Glomerular endothelial cell (primary cell): ENCODE measurements at places on chromosomes 16 and 17. TPM values are rescaled to one million over a fixed set of nuclear protein-coding genes. Genes with fewer than 3 reads are reported as not detected.

Gene SMPD3
- not detected in 2 replicates for total RNA-seq

Gene RAP1GAP2
- total RNA-seq, result 5.1 and 9.4 TPM in 2 replicates

Gene PRDM7
- total RNA-seq, result not detected in 2 replicates

Gene ITGAX
- total RNA-seq, result 0.23 and 0.63 TPM in 2 replicates

Gene FBXO39
- 0.29 and 0.58 TPM in 2 replicates for total RNA-seq

- DNase-seq, result no peak
These were observed 213.3 kb upstream of the HS3ST4 start for GRCh38 chr16:25478476-25478875.

DNA sequence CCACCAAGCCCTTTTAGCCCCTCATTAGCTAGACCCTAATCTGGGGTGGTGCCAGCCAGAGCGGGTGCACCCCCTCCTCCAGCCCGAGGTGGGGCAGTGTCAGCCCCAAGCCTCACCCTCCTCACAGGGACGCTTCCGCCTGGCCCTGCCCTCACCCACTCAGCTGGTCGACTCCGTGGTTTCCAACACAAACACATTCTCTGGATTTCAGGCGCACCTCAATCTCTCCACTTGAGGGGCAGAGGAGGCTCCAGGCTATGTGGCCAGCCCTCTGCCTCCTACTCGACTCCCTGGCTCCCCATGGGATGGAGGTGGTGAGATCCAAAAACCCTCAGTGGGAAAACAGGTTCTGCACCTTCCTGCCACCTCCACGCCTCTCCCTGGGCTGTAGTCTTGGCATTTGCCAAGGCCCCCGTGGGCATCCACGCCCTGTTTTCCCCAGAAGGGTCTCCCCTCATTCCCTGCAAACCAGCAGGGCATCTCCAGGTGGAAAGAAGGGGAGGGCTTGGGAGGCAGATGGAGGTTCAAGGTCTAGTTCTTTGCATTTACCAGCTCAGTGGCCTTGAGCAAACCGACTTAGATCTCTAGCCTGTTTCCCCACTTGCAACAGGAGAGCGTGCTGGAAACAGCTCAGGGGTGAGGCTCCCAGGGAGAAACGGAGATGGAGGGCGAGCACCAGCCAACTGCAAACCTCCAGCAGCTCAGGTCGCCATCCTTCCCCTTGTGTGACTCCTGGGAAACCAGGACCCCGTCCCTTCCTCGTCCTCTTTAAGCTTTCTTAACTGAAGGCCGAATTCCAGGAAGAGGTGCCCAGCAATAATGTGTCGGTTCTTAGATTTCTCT lies 1.7 kb downstream of the EMP2 start:
- DNase-seq, result no peak

DNA sequence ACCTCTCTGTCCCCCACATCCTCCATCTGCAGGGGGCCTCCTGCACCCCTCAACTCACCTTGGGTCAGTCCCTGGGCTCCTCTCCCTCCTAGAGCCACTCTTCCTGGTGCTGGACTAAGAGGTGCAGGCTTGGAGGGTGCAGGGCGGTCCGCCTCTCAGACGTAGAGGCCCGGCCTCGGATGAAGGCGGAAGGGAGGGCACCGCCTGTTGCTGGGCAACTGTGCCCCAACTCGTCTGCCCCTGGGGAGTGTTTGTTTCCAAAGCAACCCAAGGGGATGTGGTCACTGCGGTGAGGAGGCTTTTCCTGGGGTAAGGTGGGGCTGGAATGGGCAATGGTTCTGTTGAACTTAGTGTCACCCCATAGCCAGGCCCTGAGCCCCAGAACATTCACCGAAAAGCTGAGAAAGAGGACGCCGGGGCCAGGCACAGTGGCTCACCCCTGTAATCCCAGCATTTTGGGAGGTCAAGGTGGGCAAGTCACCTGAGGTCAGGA lies at the start of gene C16orf54:
Gene C16orf54 (minus strand): TSS at position 138 of the 493 bp plus-strand sequence. CDS start 1,039 bp downstream, outside the sequence.
- no peak for DNase-seq

- no peak for DNase-seq
These were observed 6.8 kb upstream of the ITGAD start for GRCh38 chr16:31386157-31386984.

- no peak for DNase-seq
These were observed 84.6 kb downstream of the PARN start for GRCh38 chr16:14545346-14545884.

DNA sequence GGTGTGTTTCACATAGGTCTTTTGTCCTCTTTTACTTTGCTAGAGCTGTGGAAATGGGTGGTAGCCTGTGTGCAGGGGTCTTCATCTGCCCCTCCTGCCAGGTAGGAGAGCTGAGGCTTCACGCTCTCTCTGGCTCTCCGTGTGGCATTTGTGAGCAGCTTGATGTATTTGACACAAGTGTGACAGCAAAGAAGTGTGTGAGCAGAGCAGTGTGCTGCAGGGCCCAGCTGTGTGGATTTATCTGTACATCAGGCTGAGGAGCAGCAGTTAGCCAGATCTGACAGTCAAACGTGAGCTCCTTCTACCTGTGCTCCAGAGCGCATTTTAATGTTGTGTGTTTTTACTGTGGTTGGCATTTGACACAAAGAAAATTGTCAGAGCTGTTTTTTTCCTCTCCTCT lies 101.8 kb downstream of the FTO start:
- DNase-seq, result no peak

DNA sequence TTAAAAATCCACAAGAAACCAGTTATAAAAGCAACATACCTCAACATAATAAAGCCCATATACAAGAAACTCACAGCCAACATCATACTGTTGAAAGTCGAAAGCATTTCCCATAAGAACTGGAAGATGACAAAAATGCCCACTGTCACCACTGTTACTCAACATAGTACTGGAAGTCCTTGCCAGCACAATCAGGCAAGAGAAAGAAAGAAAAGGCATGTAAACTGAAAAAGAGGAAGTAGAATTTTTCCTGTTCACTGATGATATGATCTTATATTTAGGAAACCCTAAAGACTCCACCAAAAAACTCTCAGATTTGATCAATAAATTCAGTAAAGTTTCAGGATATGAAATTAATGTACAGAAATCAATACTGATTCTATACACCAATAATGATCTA lies 45.1 kb downstream of the AHSP start:
- no peak for DNase-seq

DNA sequence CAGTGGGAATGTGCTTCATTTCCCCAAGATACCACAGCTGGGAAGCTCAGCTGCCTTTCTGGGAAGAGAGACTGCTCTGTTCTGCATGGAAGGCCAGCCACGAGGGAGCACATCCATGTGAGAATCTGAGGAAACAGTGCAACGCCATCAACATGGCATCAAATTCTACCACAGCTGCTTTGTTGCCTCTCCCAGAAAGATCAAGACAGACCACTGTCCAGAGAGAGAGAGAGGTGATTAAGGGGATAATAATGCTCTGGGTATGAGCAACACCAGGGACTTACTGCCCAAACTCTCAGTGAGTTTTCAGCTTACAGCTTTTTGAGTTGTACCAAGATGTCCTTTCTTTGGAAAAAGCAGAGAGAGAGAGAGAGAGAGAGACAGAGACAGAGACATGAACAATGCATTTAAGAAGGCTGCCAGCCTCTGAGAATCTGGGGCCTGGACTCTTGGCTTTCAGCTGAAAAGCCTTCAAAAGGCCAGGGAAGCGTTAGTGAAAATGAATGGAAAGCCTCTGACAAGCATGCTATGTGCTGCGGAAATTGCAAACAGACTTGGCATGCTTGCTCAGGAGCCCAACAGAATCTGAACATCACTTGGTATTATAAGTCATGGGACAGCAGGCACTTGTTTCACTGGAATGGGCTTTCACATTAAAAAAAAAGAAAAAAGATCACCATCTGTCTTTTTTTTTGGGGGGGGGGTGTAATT lies 223.1 kb downstream of the MAP2K6 start:
- DNase-seq, result no peak

DNA sequence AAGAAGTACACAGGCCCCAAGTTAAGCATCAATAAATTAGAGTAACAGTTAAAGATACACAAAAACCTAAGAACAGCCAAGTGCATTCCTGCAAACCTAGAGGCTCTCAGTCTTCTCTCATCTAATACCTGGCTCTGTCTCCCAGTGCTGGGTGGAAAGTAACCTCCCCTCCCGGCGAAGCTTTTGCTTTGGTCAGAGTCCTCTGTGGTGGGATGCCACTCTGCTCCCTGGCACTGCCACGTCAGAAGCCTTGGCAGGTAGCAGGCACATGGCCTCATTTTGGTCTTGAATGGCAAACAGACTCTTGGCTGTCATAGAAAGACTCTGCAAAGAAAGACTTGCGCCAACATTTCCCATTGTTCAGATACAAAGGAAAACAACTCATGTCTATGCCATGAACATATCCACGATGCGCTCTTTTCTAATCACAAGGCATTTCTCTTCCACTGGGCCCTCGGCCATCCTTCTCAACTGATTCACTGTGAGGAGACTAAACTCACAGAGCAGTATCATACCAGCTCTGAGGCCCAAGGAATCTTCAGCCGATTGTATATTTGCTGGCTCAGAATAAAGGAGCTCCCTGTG lies 21.2 kb downstream of the MTHFSD start:
- DNase-seq, result no peak

- no peak for DNase-seq
These were observed 9.0 kb upstream of the PHAF1 start for GRCh38 chr16:67100569-67101310.

GRCh38 chr16:89121691-89122321 lies 28.2 kb downstream of the ACSF3 start:
- no peak for DNase-seq

DNA sequence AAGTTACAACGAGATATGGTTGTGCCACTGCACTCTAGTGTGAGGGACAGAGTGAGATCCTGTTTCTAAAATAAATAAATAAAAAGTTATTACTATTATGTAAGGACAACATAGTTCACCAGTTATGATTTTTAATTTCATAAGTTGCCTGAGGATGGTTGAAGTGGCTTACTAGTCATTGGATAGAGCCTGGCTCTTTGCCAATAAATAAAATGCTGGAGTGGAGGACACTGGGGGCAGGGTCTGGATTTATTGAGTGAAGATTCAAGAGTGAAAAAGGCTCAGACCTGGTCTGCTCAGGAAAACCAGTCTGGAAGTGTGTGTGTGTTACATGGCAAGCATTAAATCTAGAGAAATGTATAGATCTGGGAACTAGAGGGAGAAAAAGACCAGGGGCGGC lies 2.1 kb downstream of the STARD3 start:
- DNase-seq, result no peak

DNA sequence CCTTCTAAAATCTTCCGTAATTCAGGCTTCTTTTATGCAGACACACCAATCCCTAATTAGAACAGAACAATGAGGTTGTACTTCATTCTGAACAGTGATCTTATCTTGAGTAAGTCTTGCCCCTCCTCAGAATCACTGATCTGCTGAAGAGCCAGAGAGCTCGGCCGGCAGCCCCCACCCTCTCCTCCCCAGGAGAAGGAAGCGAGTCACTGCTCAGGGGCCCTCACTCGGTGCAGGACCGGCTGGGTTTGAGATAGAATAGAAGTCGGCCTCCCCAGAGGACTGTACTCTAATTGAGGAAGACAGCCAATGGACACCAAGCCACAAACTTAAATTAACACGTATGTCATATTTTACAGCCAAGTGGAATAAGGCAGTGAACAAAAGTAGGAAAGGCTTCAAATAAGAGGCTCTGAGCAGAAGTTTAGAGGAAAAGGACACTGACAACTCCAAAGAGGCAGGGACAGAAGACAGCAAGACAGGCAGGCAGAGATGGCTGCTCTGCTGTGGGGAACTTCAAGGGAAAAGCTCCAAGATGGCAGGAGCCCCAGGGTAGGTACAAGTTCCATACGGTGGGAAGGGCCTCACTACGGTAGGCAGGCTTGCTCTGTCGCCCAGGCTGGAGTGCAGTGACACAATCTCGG lies 18.6 kb downstream of the CREBBP start:
- DNase-seq, result no peak

- no peak for DNase-seq
These were observed 13.1 kb downstream of the CPSF4L start for GRCh38 chr17:73248532-73248931.

- no peak for DNase-seq
These were observed 147.2 kb downstream of the UTP18 start for GRCh38 chr17:51407576-51407975.

GRCh38 chr16:49851468-49851787 lies 4.5 kb downstream of the ZNF423 start:
- no peak for DNase-seq
